ENCODE measurements at places on chromosomes 4 and X.

DNA sequence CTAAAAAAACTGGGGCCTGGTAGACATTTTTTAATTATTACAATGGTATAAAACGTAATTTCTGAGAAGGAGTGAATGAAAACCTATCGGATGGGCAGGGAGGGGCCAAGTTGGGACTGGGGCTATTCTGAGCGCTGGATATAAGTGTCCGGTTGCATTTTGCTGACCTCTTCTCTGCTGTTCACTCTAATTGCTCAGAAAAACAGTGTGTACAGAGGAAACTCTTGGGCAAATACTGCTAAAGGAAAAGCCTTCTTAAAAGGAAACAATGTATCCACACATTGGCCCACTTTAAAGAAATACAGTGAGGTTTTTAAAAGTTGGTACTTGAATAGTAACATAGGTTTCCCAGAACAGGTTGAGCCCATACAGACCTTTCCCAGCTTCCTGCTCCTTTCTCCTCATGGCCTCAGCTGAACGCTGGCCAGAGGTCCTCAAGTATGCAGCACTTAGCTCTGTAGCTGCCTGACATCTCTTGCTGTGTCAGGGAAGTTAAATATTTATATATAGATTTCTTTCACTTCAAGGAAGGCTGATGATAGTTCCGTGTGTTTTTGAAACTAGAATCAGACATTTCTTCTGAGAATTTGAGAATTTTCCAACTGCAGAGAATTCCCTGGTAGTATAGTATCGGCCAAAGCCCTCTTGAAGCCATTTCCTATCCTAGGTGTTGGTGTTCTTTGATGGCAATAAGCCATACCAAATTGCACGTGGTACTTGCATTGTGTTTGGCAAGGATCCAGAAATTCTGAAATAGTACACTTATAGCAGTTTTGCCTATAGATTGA, 97.1 kb upstream of the SLC4A4 start:
- no peak for DNase-seq

- no peak for DNase-seq
These were observed 2353.5 kb downstream of the ARAP2 start for GRCh38 chr4:33890841-33891240.

GRCh38 chrX:152926923-152927322, 29.1 kb downstream of the ZNF185 start:
- no peak for DNase-seq

- no peak for DNase-seq
These were observed 197.2 kb upstream of the ZFP42 start for GRCh38 chr4:187798385-187798784.

DNA sequence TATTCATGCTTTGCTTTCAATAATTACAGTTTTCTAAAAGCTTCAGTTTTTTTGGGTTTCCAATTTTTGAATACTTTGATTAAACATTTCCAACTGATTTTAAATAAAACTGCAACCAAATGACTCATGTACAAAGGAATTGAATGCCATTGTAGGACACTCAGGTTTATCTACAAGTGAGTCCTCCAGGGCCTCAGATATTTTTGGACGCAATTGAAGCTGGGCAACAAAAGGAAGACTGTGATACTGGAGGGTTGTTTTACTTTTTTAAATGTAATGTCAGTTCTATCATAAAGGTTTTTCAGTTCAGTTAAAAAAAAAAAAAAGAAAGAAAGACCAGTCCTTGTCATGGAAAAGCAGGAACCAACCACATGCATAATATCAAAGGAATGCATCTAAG, 64.2 kb downstream of the MAGEA10 start:
- no peak for DNase-seq

- no peak for DNase-seq
These were observed 42.1 kb upstream of the SPINK2 start for GRCh38 chr4:56863441-56864139.

DNA sequence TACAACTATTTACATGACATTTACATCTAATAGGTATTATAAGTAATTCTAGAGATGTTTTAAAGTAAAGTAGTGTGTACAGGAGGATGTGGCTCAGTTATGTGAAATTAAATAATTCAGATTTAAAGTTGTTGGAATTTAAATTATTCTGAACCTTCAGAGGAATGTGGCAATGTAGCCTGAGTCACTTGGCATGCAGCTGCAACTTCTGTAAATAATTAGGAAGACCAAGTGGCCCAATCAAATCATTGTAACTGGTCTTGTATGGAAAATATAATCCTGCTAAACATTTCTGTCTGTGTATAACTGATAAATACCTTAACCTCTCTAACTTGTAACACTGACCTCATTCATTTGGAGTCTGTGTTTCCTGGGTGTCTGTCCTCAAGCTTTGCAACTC, 828.9 kb downstream of the GLUD2 start:
- DNase-seq: peak; percentile 26

DNA sequence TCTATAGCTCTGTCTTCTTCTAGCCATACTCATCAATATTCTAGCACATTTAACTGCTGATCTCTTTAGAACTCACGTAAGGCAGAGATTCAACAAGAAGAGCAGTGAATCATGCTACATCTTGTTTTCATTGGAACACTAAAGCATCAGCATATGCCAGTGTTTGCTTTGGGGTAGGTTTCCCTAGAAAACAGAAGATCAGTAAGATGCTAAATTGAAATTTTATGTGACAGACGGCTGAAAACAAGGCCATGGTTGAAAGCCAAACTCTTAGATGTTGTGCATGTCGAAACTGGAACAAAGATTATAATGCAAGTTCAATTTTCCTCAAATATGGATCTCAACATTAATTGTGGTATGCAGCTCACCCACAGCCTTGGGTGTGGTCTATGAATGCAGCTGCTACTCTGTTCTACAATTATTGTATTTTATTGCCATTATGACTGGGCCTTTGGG, 107.6 kb downstream of the PDLIM5 start:
- DNase-seq: no peak

DNA sequence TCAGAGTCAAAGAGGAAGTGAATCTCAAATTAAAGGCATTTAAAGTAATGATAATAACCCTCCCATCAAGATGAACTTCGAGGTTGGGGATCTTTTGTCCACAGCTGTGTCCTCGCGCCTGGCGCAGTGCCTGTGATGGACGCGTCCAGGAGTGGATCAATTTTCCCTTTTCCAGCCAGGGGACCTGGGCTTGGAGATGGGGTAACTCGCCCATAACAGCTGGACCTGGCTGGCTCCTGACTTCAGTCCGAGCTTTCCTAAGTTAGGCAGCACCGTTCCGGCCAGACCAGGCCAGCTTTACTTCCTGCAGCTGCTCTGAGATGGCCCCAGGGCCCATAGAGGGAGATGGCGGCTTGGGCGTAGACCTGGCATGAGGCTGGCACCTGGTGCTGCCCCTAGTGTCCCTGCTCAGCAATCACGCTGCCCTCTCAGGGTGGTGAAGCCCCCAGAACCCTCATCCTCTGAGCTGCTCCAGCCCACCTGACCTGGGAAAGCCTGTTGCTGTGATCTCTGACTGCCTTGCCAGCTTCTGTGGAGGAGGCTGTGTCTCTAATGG, 23.9 kb downstream of the ADRA2C start:
- DNase-seq: no peak

DNA sequence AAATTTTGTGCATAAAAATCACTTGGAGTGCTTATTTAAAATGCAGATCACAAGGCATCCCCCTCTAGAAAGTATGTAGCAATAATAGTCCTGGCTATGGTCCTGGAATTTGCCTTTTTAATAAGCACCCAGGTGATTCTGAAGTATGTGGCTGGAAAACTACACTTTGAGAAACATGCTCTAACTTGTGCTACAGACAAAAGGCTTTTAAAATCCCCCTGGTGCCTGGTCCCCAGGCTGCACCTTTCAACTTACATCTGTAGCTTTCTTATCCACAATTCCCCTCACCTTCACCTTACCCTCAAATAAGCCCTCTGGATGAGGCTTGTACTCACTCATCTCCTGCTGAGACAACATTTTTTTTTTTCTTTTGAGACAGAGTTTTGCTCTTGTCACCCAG, 21.1 kb downstream of the ART3 start:
- DNase-seq: no peak

DNA sequence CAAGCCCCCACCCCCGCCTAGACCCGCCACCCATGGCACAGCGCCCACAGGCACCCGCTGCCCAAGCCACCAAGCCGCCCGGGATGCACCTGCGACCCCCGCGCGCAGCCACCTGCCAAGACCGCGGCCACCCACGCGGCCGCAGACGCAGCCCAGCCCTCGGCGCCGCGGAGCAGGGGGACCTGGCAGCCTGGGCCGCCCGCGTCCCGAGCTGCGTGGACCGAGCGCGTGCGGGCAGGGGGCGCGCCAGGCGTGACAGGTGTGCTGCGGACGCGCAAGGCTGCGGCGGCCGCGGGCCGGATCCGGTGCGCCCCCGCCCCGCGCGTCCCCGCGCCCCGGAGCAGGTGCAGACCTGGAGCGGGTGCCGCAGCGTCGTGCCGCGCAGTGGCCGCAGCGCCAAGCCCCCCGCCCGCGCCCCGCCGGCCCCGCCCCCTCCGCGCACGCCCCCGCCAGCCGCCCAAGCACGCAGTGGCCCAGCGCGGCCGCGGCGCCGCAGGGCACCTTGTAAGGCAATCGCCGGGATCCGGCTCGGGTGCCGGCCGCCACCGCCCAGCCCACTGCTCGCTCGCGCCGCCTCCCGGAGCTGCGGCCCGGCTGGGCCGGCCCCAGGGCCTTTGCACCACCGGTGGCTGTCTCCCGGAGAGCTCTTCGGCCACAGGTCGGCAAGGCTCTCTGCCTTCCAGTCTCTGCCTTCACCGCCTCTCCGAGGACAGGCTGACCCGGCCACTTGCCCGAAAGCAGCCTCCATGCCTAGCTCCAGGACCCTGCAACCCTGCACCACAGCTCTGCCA, at the start of gene PNCK:
PNCK (minus strand) TSS at position 386 of the 791 bp plus-strand sequence. CDS start 737 bp downstream, outside the sequence.
- DNase-seq: no peak

- no peak for DNase-seq
These were observed 689.3 kb downstream of the CENPC start for GRCh38 chr4:66855956-66856355.

GRCh38 chr4:8131210-8131609, 27.4 kb downstream of the ABLIM2 start:
- DNase-seq: no peak

DNA sequence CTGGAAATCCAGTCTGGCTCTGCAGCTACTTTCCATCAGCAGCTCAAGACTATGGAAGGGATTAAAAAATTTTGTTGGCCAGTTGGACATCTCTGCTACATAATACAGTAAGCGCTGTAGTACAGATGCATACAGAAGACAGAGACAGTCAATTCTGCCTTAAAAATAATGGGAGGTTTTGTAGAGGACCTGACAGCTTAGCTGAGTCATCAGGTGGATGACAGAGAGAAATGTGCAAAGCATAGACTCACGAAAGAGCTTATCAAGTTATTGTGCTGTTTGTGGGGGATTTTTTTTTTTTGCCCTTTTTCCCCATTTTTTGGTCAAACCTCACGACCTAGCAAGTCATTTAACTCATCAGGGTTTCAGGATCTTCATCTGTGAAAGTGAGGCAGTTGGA, 149.0 kb upstream of the SCML1 start:
- DNase-seq: no peak

- no peak for DNase-seq
These were observed 2095.9 kb downstream of the ARAP2 start for GRCh38 chr4:34148322-34148908.

DNA sequence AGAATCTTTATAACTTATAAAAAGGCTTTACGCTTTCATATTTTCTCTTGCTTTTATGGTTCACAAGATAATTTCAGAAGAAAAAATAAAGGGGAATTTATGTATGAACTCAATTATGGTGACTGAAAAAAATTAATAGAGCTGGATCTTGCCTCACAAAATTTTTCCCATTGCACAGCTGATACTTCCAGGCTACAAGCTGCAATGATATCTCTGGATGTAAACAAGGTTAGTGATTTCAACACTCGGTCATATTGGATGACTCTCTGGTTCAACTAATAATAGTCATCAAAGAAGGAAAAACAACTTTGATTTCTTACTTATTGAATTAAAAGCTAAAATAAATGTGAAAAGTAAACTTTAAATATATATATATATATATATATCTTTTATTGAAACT, 868.0 kb downstream of the FAT4 start:
- DNase-seq: no peak

DNA sequence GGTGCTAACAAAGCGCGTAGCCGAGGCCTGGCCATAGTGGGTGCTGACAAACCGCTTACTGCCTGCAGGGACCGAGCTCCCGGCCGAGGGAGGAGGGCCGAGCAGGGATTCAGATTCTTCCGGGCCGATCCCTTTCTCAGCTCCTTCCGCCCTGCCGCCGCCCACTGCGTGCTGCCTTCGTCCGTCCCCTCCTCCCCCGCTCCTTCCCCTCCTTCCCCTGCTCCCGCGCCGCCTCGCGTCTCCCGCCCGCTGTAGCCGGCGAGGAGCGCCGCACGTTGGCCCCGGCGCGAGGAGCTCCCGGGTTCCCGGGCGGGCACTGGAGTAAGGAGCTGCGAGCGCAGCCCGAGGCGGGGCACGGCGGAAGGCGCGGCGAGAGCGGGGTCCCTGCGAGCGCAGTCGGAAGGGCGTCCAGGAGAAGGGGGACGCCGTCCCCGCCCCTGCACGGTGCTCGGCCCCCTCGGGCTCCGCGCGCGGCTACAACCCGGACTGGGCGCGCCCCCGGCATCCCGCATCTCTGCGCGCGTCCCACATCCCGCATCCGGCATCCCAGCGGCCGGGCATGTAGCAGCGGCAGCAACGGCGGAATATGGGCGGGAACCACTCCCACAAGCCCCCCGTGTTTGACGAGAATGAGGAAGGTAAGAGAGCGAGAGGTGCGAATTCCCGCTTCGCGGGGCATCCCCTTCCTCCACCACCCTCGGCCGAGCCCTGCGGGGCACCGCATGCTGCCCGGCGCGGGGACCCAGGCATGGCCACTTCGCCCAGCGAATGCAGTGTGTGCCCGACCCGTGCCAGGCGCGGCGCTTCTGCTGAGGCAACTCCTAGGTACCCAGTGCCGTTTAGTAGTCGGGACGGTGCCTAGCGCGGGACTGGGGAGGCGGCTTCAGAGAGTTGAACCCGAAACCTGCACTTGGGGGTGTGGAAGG, at the start of gene STK32B:
STK32B (plus strand) TSS at position 203 of the 926 bp plus-strand sequence.
- no peak for DNase-seq

DNA sequence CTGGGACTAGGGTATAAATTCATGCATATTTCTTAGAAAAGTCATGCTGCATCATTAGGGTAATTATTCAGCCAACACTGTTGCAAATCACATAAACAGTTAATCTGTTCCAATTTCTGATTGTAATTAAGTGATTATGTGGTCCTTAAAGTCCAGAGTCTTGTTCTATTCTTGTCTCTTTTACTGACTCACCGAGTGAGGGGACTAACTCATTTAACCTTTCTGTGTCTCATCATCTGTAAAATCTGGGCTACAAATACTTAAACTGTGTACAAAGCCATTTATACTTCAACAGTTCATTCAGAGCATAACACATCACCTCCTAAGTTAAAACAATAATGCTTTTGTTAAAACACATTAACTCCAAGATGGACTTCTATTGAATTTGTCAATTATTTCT, 65.4 kb upstream of the KLHL13 start:
- DNase-seq: no peak

- no peak for DNase-seq
These were observed 41.3 kb upstream of the TXK start for GRCh38 chr4:48175328-48175727.

DNA sequence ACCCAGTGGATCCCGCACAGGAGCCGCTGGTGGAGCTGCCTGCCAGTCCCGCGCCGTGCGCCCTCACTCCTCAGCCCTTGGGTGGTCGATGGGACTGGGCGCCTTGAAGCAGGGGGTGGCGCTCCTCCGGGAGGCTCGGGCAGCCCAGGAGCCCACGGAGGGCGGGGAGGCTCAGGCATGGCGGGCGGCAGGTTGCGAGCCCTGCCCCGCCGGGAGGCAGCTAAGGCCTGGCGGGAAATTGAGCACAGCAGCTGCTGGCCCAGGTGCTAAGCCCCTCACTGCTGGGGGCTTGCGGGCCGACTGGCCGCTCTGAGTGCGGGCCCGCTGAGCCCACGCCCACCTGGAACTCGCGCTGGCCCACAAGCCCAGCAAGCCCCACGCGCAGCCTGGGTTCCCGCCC, 127.1 kb upstream of the TMEM164 start:
- no peak for DNase-seq
